SK-N-SH treated with all-trans-retinoic acid at 6 μM for 48 hours (cell line): ENCODE measurements at places on chromosomes 12 and 14.
A peak's percentile ranks its signal among the peaks of the same experiment; 100 is the strongest.

GRCh38 chr12:123726244-123726643 is 14.1 kb downstream of the ATP6V0A2 start:
- ATAC-seq: no peak

GRCh38 chr12:6161124-6161882 is 36.8 kb upstream of the VWF start:
- no peak for ATAC-seq

DNA sequence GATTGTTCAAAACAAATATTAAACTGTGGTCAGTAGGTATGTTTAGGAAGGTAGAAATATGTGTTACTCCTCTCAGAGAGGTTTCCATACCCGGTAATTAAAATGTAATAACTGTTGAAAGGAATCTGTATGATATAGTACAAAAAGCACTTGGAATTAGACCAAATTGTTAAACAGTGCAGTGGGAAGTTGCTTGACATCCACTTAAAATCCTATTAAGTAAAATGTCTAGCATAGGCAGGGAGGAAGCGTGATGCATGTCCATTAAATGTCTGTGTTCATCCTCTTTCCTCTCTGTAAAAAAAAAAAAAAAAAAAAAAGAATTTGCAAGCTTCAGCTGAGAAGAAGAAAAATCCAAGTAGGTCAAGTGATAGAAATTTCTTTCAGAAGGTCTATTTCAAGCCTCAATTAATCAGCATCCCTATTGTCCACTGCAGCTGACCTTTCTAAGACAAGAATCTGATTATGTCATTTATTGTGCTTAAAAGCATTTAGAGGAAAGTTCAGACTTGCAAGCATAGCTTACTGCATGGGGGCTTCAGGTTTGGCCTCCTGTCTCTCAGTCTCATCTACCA is 265.6 kb upstream of the RGS6 start:
- ATAC-seq: peak; percentile 9; the same call in 1 of the 3 replicates

DNA sequence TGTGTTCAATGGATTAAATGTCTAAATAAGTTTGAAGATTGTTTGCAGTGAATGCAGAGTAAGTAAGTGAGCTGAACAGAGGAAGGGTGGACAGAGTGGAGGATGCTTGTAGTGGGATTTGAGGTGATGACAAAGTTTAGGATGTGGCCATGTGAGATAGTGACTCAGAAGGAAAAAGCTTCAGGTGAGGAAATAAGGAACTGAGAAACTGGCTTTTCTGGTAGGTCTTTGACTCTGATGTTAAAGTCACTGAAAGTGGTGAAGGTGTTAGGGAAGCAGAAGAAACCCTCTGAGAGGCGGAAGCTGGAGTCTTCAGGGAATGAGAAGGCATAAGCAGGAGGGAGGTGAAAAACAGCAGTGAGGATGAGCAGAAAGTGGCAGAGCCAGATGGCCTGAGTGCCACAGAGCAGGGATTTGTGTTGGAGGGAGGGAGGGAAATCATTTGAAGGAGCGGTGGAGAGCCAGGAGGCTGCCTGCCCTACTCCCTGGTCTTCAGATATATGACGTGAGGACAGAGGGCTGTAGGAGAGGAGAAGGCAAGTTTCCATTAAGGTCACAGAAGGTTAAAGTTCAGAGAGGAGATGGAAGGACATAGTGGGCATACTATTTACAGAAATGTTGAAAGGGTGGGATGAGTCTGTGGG is 24.8 kb downstream of the RGS6 start:
- no peak for ATAC-seq

DNA sequence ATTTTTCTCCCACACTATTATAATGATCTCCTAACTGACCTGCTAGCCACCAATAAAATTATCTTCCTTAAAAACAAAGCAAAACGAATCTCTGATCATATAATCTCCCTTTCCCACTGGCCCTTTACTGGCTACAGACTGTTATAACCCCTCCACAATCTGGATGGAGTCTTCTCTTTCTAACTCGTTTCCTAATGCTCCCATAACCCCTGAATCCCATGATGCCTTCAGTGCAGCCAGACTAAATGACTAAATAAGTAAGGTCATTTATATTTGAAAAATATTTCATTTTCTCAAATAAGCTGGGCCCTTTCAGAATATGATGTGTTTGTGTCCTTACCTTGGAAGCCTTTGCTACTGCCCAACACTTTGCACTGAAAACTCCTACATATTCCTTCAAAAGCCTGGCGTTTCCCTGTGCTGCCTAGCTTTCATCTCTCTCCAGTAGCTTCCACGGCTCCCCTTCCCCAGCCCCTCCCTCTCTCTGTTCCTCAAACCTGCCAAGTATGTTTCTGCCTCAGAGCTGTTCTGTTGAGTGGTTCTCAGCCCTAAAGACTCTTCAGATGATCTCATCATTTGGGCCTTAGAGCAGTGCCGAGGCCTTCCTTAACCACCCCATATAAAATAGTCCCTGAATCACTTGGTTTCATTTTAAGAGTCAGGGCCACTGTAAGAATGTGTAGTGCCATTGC is 91.7 kb downstream of the MYRFL start:
- no peak for ATAC-seq

GRCh38 chr14:33390335-33390734 is 451.7 kb downstream of the NPAS3 start:
- no peak for ATAC-seq

GRCh38 chr14:22973217-22974032 is 8.9 kb downstream of the AJUBA start:
- peak; percentile 50 for ATAC-seq

- peak; percentile 32 for ATAC-seq
These were observed 417.5 kb downstream of the LRIG3 start for GRCh38 chr12:58502841-58503240.

GRCh38 chr12:105257321-105257728 is 21.4 kb upstream of the APPL2 start:
- peak; percentile 61 for ATAC-seq

DNA sequence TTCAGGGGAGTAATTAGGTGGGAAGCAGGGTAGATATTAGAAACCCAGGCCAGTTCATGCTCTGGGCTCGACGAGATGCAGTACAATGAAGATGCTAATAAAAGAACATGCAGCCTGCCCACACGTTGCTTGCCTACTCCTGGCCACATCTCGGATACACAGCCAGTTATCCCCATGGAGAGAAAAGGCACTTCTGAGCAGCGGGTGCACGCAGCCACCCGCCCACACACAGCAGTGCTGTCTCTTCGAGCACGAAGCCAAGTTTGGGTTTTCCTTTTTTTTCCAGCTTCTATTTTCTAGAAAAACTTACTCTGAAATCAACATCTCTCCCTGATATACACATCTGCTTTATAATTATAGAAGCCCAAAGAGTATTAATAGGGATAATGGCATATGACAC is 85.7 kb downstream of the CIT start:
- no peak for ATAC-seq

DNA sequence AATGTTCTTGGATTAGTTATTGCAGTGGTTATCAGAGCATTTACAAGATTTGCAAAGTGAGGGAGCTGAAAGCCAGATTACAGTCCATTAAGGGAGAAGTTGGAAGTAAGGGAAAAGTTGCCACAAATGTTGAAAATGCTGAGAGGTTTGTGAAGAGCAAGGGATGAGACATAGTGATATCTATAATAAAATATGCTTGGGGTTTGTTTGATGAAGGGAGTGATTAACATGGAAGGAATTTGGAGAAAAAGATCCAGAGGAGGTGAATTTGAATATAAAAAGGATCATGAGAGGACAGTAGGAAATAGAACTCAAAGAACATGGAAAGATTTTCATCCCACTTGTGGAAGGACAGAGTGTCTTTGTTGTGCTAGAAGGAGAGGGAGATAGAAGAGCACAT is 19.3 kb upstream of the CCER1 start:
- no peak; the same call in 2 of the 3 replicates for ATAC-seq

- ATAC-seq: no peak
These were observed 20.2 kb upstream of the FUT8 start for GRCh38 chr14:65392296-65392695.

- ATAC-seq: peak; percentile 36; the same call in 1 of the 3 replicates
These were observed 255.5 kb downstream of the RASSF9 start for GRCh38 chr12:85580562-85581168.

DNA sequence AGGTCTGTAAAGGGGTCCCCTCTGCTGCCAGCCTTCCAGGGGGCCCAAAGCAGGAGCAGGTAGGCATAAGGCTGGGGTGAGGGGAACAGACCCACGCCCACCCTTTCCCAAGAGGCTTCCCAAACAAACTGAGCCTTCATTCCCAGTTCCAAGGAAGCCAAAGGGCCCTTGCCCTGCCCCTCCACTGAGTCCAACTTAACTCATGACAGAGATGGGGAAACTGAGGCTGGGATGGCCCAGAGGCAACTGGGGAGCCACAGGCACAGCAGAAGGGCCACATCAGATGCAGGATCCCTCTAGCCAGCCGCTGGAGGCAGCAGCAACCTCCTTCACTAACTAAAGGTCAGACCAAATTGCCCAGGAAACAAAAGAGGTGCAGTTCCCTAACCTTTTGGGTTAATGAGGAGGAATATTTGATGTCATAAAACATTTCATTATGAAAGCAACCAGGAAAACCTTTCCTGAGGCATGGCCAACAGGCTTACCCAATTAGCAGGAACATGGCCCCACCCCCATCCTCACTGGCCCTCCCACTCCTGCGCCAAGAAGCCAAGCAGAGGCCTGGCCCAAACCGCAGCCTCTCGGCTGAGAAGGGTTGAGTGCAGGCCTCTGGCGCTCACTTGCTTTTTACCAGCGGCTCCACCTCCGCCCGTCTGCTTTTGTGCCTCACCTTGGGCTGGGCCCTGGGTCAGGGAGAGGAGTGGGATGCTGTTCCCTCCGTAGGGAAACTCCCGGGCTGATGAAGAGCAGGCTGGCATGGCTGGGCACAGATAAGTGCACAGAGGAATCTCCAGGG is 293.5 kb upstream of the RTL1 start:
- no peak for ATAC-seq

- no peak for ATAC-seq
These were observed 158.0 kb downstream of the CAPZA3 start for GRCh38 chr12:18895946-18896345.

DNA sequence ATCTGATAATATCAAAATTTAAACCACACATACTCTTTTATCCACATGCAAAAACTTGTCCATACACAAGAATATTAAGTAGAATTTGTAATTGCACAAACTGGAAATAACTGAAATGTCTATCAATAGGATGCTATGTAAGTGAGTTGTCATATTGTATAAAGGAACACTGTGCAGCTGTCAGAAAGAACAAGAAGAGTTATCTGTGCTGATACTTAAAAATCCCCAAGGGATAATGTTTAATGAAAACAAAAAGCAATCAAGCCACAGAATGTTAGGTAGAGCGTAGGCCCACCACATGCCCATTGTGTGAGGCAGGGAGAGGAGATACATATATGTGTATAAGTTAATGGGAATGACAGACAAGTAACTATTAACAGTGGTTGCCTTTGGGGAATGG is 25.9 kb upstream of the HIGD1C start:
- no peak for ATAC-seq
